ENCODE measurements at places on chromosomes 2 and 18.
A peak's percentile ranks its signal among the peaks of the same experiment; 100 is the strongest.

GRCh38 chr18:53385889-53386288 is 838.6 kb downstream of the MBD2 start:
- no peak for DNase-seq

- DNase-seq, result no peak
Observed at GRCh38 chr2:241002275-241003046, 4.0 kb downstream of the SNED1 start.

DNA sequence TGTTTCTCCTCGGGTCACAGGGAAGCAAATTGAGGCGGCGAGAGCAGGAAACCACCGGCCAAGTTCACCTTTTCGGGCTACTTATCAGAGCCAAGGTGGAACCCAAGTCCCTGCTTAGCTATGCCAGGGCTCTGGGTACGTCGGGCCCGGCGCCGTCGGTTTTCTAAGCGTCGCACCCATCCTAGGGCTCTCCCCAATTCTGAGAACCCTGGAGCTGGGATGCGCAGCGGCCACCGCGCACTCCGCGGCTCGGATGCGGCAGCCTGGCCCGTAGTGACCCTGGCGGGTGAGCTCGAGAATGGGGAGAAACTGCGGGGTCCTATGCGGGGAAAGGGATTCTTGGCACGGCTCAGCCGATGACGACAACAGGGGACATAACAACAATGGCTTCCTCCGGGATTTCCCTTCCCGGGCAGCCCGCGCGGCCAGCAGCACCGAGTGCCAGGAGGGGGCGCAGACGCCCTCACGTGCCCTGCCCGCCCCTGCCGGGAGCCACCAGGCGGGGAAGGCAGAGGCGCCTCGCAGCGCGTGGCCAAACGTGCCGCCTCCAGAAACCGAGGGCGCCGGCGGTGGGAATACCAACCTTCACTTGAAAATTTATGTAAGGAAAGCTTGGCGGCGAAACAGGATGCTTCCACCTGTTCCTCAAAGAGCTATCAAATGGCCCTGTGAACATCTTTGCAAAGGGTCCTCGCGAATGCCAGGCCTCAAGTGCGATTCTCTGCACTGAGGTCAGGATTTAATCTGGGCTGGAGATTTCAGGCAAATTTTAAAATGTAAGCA is 2.1 kb upstream of the SLC30A3 start:
- DNase-seq, result peak; percentile 23

GRCh38 chr2:226652369-226652768 is 147.3 kb downstream of the IRS1 start:
- DNase-seq, result no peak

GRCh38 chr2:207093234-207093633 is 72.5 kb downstream of the KLF7 start:
- no peak for DNase-seq

GRCh38 chr2:156476021-156476849 is 40.1 kb downstream of the GPD2 start:
- no peak for DNase-seq

DNA sequence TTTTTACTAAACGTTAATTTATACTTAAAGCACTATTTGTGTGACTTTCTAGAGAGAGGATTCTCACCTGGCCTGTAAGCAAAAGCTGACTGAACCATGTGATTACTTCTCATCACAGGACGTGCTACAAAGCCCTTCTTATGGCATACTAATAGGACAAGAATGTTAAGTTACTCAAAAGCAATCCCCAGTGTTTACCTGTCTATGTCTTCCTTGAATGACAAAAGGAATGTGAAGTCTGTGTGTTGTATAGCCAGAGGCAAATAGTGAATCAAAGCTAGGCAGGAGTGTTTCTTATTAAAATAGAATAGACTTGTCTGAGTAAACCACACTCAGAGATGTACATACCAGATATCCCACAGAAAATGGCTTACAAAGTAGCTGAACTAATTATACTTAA is 1465.5 kb downstream of the SUCLG1 start:
- DNase-seq, result no peak

GRCh38 chr2:171142398-171142797 is 18.3 kb downstream of the TLK1 start:
- no peak for DNase-seq

DNA sequence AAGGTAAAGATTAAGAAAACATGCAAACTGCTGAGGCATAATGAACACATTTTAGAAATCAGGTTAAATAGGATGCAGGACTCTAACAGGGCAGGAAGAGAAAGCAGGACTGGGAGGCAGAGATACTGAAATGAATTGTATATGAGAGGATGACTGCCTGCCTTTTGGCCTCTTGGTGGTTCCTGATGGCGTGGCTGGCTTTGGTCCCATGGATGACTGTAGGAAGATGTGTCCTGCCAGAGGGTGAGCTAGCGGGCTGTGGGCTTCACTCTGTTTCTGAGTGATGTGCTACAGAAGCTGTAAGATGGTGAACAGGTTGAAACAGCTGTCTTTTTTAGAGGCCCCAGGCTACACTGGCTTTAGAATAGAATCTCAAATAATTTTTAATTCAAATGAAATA is 517.0 kb downstream of the SLC4A3 start:
- no peak for DNase-seq
